Kidney glomerular epithelial cell (primary cell): ENCODE measurements at places on chromosomes 16 and 17.

DNA sequence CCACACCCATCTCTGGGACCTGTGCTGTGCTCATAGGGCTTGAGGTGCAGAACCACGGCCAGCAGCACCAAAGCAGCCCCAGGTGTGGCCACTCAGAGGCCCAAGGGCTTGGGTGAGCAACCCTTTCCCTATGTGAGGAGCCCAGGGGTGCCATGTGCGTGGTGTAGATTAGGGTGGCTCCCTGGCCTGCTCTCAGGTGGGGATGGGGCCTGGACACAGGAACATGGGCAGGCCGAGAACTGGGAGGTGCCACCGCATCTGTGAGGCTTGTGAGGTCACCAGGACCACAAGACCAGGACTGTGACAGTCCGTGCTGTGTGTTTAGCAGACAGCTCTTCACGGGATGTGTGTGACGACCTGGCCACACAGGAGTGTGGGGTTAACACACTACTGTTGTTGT, 103.5 kb upstream of the ZNF750 start:
- DNase-seq = no peak

GRCh38 chr16:85615014-85615851, 2.1 kb downstream of the GSE1 start:
- DNase-seq = no peak

GRCh38 chr16:53896722-53897121, 192.8 kb downstream of the FTO start:
- DNase-seq = no peak

- no peak for DNase-seq
These were observed 18.4 kb downstream of the TBX21 start for GRCh38 chr17:47751471-47751870.

- DNase-seq = no peak
These were observed 162.8 kb downstream of the IRF8 start for GRCh38 chr16:86061721-86062120.

GRCh38 chr16:55955845-55956244, 80.7 kb upstream of the CES5A start:
- DNase-seq = no peak

DNA sequence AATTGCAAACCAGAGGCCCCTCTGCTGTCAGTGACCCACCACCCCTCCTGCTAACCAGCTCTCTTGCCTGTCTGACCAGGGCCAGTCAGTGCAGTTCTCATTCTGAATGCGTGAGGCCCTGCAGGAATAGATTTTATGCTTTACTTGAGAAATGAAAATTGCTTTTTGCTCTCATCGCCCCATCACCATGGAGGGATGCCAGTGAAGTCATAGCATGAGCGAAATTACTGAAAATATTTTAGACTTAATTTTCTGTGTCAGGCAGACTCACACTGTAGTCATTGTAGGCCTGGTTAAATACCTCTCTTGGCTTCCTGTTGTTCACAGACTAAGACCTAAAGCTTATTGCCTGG, 490.5 kb upstream of the CDH5 start:
- no peak for DNase-seq

DNA sequence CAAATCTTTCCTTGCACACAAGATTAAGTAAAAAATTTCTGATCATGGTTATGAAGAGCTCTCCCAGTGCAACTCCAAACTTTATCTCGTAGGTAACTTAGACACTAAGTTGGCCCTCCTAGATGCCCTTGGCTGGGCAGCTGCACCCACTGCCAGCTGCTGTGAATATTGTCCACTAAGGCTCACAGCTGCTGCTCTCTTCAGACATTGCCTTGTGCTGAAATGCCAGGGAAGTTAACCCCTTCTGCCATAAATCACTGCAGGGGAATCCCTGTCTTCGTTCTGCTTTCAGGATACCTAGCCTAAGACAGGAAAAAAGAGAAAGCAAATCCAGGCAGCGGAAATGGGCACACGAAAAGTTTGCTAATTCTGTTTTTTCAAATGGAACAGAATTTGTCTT, 106.4 kb downstream of the IRX5 start:
- no peak for DNase-seq

GRCh38 chr16:61391896-61392295, 644.3 kb downstream of the CDH8 start:
- no peak for DNase-seq

DNA sequence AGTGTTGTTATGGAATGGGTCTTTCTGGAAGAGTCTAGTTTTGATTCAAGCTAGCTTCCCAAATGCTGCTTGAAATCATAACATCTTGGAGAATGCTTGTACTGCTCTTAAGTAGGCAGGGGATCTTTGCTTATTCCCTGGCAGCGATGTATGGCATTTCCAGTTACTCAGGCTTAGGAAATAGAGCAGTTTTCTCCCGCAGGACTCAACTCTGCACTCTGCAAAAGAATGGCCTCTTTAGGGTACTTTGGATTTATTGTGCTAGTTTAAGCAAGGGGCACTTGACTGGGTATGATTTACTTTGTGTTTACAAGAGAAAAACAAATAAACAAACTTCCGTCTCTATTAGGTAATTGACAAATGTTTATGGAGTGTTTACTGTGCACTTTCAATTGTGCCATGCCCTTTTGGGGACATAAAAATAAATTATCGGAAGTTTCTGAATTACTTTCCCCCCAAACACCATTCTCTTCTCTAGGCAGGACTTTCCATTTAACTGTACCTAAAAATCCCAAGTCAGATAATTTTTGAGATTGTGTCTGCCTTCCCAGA, 164.0 kb downstream of the MAP2K6 start:
- no peak for DNase-seq

DNA sequence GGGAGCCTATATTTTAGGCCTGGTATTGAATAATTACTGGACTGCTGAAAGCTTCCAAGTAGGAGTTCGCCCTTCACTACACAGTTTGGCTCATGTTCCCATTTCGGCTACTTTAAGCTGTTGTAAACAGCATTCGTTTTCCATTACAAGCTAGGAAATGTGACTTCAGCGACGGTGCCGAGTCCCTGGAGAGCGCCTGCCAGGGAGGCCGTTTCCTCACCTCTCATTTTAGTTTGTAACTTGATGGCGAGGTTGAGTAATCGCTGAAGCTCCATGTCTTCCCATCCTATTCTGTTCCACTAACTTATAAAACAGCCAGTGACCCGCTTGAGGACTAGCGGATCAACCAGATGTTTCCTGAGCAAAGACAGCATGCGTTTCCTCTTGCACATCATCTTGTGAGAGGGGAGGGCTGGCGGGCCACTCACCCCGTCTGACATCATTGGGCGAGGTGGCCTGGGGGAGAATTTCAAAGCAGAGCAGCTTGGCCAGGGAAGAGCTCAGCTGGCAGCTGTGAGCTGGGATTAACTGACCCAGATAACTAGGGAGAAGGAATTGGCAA, 32.9 kb downstream of the PCTP start:
- no peak for DNase-seq

GRCh38 chr17:32865141-32865540, 11.8 kb downstream of the MYO1D start:
- no peak for DNase-seq

GRCh38 chr17:71959154-71959553, 161.7 kb upstream of the SOX9 start:
- DNase-seq = peak; percentile 28

DNA sequence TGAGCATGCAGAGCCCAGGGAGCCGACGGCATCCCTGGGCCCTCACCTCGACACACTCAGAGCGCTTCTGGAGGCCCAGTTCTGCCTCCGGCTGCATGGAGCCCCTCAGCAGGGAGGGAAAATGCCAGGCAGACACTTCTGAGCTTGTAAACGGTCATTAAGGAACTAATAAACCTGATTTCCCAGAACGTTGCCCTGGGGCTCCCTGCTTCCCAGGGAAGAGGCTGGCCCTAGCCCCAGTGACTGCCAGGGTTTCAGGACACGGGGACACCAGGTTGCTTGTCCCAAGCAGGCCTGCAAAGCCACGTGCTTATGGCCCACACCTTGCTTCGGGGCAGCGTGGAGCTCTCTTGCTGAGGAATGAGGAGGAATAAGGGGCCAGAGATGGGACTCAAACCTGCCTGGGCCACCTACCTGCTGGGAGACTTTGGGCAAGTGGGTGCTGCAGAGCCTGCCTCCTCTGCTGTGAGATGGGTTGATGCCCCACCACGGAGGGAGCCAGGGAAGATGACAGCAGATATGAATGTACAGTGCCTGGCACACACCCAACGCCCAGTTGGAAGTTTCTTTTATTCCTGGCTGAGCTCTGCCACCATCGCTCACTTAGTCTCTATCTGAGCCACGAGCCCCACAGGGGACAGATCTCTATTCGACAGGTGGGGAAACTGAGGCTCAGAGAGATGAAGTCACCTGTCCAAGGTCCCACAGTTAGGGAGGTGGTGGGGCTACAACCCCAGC, 5.4 kb downstream of the RHBDF2 start:
- no peak for DNase-seq

DNA sequence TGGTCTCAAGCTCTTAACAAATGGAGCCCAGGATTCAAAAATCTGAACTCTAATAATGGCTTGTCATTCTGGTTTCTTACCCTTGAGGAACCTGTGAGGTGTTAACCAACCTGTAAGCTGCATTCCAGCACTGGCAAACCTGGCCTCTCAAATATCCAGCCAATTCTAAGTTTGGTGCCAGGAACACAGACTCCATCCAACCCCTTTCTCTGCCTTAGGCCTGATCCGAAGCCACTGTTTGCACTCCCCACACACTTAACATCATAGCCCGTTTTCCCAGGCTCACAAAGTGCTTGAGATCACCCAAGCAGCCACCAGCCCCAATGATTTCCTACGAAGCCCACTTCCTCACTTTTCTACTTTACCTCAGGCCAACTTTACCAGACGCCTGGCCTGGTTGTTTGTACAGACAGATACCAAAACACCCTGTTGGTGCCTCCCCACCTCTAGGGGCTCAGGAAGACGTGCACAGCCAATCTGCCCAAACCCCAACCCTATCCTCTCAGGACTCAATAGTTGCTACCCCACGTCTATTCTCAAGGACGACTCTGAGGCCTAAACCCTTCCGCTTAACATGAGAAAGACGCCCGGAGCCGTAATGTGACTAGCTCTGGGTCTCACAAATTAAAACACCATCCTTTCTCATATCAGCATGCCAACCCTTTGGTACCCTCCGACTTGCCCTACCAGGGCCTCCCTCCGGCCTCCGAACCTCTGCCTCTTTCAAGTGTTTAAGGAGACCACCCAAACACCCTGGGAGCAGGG, 3.2 kb upstream of the PER1 start:
- DNase-seq = no peak

- peak; percentile 64 for DNase-seq
These were observed 19.9 kb downstream of the CLEC16A start for GRCh38 chr16:10964039-10964890.

DNA sequence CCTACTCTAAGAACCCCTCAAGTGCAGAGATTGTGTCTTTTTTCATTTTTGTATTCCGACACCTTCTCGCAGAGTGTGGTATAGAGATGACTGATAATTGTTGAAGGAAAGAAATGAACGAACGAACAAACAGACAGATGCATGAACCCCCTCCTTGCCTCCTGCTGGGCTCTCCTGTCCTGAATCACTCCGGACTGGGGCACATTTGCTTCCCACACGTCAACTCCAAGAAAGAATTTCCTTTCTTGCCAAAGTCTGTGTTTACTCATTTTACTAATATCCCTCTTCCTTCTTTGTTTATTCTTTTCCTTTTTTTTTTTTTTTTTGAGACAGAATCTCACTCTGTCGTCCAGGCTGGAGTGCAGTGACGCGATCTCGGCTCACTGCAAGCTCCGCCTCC, 37.5 kb upstream of the BHLHA9 start:
- DNase-seq = no peak

DNA sequence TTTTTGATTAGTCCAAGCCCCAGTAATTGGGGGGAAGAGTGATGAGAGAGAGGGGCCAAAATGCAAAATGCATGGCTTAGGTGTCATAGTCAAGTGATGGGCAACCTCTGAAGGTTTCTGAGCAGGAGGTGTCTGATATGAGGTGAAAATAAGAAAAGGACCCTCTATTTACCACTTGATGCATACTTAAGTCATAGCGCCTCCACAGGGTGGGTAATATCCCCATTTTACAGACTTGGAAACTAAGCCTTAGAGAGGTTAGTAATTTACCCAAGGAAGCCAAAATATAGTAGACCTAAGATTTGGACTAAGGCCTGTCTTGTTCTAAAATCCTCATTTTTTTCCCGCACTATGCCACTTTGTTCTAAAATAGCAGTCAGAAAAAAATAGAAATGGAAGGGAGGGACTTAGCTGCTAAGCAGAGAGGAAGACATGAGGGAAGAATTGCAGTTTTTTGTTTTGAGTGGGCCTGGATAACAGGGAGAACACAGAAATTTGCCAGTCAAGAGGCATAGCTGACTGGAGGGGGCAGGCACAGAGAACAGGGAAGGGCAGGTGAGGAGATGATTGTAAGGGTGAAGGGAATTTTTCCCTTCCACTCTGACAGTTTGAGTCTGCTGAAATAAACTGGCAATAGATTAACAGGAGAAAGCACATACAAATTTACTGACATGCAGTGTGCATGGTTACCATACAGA, 2.3 kb upstream of the GRB2 start:
- no peak for DNase-seq

GRCh38 chr16:52834736-52835465, 217.8 kb downstream of the CHD9NB start:
- no peak for DNase-seq

- no peak for DNase-seq
These were observed 267.4 kb upstream of the PSMD7 start for GRCh38 chr16:74029115-74029792.

DNA sequence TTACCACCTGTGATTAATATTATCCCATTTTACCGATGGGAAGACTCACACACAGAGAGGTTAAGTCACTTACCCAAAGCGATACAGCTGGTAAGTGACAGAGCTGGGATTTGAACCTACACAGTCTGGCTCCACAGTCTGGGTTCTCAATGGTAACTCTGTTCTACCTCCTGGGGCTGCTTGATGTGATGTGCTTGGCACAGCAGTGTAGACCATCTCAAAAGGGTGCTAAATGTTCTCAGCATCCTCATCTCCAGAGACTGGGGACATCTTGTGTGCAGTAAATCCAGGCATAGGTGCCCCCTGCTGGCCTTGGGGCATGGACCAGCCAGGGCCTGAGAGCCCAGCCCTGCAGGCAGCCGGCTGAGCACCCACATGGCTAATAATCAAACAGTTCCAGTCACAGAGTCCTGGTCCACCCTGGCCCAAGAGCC, 15.4 kb upstream of the KATNB1 start:
- peak; percentile 23 for DNase-seq

GRCh38 chr16:57289391-57290257, 5.2 kb upstream of the PLLP start:
- no peak for DNase-seq

DNA sequence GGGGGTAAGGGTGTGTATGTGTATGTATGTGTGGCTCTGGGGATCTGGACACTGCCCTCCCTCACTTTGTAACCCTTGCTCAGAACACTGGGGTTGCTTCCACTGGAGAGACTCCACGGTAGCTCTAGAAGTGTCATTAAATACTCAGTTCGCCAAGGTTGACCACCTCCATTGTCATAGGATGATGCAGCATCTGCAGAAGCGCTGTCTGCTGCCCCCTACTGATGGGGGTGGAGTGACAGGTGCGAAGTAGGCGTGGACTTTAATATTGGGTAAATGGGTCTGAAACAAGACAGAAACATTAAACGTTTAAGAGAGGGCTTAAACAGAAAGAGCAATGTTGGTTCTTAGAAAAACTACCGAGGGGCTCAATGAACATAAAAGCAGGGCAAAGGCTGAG, 35.5 kb upstream of the STAC2 start:
- DNase-seq = no peak

- no peak for DNase-seq
These were observed 38.2 kb upstream of the PHAF1 start for GRCh38 chr16:67071476-67072048.
